ENCODE measurements at places on chromosomes 2 and 18.

DNA sequence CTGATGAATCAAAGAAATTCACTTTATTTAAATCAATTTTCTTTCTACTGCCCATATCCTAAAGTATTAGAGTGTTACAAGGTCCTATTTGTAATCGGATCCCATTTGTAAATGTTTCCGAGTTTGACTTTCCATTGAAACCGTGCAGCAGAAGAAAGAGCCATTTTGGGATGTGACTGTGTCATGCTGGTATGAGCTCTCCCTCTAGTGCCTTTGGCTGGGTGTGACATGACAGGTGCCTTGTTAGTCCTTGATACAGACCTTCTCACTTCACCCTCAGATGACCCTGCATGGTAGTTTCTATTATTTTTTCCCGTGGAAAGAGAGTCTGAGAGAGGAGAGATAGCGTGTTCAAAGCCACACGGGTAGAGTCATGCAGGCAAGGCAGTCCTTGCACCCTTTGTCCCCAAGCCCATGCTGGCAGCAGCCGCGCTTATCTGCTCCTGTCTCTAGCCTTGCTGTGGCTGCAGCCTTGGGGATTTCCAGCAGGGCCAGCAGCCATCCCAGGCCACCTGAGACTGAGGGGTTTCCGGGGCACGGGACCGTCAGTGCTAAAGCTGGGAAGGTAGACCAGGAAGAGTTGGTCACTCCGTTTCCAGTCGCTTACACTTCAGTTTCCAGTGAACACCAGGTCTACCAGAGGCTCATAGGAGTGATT is 21.4 kb downstream of the CHMP1B start:
- DNase-seq, result peak; percentile 56

DNA sequence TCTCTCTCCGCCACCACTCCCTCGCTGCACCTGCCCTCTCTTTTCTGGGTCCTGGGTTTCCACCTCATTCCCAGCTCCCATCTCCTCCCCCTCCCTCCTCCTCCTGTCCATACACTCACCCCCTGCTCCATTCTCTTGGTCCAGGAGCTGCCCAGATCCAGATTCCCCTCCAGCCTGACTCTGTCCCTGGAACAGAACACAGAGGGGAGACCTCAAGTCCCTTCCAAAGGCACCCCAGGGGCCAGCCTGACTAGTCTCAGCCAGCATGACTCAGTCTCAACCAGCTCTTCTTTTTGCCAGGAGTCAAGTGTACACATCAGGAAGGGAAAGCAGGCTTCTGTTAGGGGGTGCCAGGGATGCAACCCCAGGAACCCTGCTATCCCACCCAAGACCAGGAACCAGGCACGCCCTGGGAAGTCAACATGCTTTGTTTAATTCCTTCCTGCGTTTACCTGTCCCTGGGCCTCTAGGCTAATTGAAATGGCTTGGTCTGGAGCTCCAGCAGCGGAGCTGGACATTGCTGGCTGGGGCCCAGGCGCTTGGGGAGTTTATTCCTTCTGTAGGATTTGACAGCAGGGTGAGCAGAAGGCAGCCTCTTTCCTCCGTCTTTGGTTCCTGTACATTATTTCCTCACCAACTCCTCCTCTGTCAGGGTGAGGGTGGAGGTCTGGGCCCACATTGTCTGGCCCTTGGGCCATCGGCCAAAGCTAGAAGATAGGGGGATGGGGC is 28.4 kb upstream of the SELENOI start:
- DNase-seq, result no peak

GRCh38 chr2:232525791-232526371 is at the start of gene CHRND:
CHRND (plus strand) TSS chr2:232526160; CDS start chr2:232526216, 56 bp downstream.
- no peak for DNase-seq

- no peak for DNase-seq
These were observed 231.8 kb downstream of the MBD5 start for GRCh38 chr2:148252646-148253045.

DNA sequence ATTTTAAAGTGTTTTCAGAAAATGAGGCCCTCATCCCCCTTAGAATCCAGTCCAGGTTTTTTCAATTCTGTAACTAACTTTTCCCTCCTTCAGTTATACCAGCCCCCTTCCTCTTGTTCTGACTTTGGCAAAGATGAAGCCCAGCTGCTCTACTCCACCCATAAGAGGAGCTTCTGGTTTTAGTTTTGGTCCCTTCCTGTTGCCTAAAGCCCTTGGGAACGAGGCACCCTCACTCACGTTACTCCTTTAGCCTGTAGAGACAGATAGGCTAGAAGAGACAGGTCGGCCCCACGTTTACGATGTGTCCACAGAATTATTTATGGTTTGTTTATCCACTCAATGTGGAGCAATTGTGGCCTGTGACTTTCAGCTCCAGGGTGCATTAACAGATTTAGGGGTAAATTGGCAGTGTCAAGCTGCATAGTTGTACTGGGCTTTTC is 454.2 kb upstream of the TNP1 start:
- no peak for DNase-seq

DNA sequence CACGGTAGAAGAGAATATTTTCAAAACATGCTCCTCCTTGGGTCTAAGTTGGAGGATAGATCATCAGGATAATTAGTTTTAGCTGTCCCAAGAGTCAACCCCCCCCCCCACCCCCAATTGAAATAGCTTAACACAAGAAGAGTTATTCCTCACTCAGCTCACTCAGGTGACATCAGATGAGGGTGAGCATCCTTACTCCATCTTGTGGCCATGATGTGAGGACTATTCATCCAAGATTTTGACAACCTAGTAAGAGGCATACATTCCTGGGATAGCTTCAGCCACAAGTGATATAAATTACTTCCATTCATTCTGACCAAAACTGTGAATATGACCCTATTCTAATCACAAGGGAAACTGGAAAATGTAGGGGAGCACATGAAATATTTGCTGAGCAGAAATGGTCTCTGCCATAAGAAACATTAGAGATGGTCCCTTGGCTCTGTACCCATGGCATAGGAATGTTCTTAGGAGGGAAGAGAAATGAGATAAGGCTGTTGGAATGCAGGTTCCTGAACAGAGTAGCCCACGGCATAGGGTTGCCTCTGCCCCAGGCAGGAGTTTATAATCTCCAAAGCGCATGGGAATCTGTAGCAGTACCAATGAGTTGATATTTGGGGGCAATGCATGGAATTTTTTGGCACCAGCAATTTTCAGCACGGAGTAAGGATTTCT is 257.2 kb downstream of the CYRIA start:
- DNase-seq, result peak; percentile 88

- DNase-seq, result no peak
These were observed 14.2 kb upstream of the DSG1 start for GRCh38 chr18:31303771-31304170.

DNA sequence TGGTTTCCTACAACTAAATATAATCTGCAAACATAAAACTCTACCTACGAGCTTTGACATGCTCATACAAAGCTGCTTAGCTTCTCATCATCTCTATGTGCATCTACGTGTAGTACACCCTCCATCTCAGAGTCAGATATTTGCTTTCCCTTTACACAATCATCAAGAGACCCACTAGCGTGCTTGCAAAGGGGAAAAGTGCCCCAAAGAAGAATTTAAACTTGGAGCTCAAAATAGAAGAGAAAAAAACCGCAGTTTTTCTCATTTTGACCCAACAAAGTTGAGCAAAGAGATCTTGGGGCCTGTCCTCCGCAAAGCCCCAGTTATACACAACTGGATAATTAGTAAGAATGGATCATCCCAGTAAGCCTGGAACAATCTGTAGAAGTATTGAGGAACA is 104.1 kb downstream of the PAX3 start:
- DNase-seq, result no peak

- DNase-seq, result no peak
These were observed 34.2 kb downstream of the FAM178B start for GRCh38 chr2:96952016-96952750.

DNA sequence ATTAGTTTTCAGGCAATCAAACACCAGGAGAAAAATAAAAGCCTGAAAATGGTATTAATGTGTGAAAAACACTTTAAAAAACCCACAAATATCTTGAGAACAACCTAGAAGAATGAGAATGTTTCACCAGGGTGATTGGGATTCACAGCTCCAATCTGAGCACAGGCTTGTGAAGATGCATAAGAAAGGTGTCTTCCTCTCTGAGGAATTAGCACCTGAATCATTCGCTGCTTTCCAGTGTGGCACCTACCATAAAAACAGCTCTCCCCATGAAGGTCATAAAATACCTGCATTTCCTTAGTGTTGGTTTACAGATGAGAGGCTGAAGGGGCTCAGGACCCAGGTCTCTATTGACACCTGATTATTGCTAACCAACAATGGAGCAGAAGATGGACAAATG is 499.7 kb upstream of the KLHL29 start:
- no peak for DNase-seq

DNA sequence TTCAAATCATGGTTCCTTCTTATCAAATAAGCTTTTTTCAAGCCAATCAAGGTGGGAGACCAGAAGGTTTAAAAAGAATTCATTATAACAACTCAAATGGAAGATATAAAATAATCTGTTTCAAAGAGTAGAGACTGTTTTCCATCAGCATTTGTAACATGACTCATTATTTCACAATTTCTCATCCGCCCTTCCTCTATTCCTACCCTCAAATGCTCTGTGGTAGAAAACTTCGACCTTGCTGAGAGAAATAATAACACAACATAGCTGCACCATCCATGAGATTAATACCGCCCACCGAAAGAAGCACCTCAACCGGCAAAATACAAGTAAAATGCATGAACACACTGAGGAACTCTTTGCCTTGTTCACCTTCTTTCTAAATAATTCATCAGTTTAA is 2039.2 kb upstream of the CELF4 start:
- DNase-seq, result no peak

DNA sequence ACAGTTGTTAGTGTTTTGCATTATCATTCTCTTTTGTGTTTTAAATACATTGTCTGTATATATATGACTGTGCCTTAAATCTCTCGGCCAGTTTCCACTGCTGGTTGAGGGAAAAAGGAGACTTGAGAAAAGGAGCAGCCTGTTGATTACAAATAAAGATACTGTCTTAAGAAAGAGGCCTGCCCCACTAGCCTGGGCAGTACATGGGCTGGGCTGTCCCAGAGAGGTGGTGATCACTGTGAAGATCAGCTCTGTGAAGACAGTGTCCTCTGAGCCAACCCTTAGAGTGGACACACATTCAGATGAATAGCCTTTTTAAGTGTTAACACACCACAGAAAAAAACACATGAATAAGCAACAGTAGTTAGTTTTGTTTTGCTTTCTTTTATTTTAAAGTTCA is 10.0 kb upstream of the OTX1 start:
- DNase-seq, result peak; percentile 13

GRCh38 chr2:62374301-62375112 is 131.5 kb downstream of the TMEM17 start:
- peak; percentile 94 for DNase-seq

GRCh38 chr2:9261231-9261883 is 54.7 kb downstream of the ASAP2 start:
- DNase-seq, result peak; percentile 53

DNA sequence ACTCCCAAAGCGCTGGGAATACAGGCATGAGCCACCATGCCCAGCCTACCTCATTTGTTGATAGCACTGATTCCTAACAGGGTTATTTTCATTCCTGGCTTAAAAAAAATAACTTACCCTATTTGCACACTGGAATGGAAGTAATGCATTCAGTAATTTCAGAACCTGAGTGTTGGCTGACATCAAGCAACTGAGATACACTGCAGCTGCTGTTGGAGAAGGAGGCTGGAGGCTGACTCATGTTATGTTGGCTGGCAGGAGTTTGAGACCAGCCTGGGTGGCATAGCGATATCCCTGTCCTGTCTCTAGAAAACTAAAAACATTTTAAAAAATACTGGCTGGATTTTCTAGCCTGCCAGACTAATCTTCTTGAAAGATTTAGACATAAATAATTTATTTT is 385.1 kb upstream of the MEX3C start:
- no peak for DNase-seq

DNA sequence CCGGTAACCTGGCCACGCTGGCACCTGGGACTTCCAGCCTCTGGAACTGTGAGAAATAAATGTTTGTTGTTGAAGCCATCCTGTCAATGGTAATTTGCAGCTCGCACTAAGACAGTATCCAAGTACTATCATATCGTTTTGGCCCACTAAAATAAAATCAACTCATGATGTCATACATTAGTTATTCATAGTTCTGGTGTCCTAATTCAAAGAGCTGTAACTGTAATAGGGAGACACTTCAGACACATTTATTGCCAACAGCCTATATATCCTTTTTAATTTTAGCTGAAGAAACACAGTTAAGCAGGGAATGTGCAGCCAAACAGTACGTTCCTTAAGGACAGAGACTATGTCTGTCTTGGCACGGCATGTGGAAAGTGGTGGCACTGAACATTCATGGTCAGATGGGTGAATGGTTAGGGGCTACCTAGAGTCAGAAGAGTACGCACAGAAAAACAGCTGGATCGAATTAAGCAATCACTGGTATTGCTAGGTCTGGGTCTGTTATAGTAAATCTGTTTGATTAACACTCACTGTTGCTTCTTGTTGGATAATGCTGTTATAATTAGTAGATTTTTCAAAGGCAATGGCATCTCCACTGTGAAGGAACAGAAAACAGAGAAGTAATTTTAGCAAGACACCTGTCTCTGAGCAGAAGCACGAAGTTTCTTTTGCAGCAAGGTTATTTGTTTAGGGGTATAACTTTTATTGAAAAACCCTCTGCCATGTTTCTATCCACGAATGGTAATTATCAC is 41.3 kb upstream of the CREG2 start:
- DNase-seq, result no peak

- DNase-seq, result no peak
These were observed 42.1 kb upstream of the MRPL19 start for GRCh38 chr2:75604484-75604883.

DNA sequence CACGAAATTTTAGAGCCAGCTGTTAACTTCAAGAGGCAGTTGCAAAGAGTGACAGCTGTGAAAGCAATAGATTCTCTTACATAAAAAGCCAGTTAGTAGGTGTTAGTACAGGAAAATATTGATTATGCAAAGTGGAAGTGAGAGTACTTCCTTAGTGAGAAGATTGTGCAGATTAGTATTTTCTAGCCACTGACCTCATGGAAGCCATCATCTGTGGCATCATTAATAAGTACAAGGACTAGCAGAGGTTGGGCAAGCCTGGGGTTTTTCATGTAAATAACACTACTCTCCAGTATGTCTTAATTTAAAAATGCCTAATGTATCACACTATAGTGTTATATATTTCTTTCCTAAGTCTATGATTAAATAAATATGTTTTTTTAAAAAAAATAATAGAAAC is 166.2 kb upstream of the DTNA start:
- DNase-seq, result no peak

- DNase-seq, result no peak
These were observed 233.3 kb upstream of the SMAD2 start for GRCh38 chr18:48163738-48164115.

- peak; percentile 10 for DNase-seq
These were observed 394.3 kb upstream of the ETAA1 start for GRCh38 chr2:67002618-67003371.

GRCh38 chr2:43102366-43103092 is 123.9 kb downstream of the ZFP36L2 start:
- no peak for DNase-seq

GRCh38 chr2:35447215-35447614 is 908.4 kb upstream of the CRIM1 start:
- no peak for DNase-seq

Measured in mesendoderm (in vitro differentiated cells).